Endothelial cell of coronary artery (primary cell): ENCODE measurements at places on chromosomes 2 and 18. TPM values are rescaled to one million over a fixed set of nuclear protein-coding genes. Genes with fewer than 3 reads are reported as not detected.

The LIMS3 gene
- 10.1 and 28.2 TPM in 2 replicates for total RNA-seq

The DPYSL5 gene
- not detected in 2 replicates for total RNA-seq

The IGFBP2 gene
- 18.8 and 274 TPM in 2 replicates for total RNA-seq

The CPO gene
- not detected in 2 replicates for total RNA-seq

The MFF gene
- total RNA-seq, result 44.8 and 54.8 TPM in 2 replicates

The ZNF236 gene
- total RNA-seq, result 4.9 and 7.7 TPM in 2 replicates

The SERPINB7 gene
- not detected in 2 replicates for total RNA-seq

The ARMC9 gene
- 19.6 and 26.1 TPM in 2 replicates for total RNA-seq

The AAK1 gene
- 24.1 and 39.3 TPM in 2 replicates for total RNA-seq

The ADRA2B gene
- not detected in 2 replicates for total RNA-seq
